ENCODE measurements at places on chromosomes 2 and 18. TPM values are rescaled to one million over a fixed set of nuclear protein-coding genes. Genes with fewer than 3 reads are reported as not detected.
A peak's percentile ranks its signal among the peaks of the same experiment; 100 is the strongest.

- no peak overlapping the region for H3K27ac ChIP-seq
- DNase-seq, result no peak
- H3K36me3 ChIP-seq, result no peaks in the 10 kb centered on the region
- H3K4me1 ChIP-seq, result peaks cover 50% of the 10 kb centered on the region
- H3K4me3 ChIP-seq, result no peak overlapping the region
Measured at GRCh38 chr18:13369756-13370510, 151.4 kb downstream of the LDLRAD4 start.

- H3K4me3 ChIP-seq, result no peak overlapping the region
Measured at GRCh38 chr2:193527146-193527545, 1332.4 kb upstream of the TMEFF2 start.

DNA sequence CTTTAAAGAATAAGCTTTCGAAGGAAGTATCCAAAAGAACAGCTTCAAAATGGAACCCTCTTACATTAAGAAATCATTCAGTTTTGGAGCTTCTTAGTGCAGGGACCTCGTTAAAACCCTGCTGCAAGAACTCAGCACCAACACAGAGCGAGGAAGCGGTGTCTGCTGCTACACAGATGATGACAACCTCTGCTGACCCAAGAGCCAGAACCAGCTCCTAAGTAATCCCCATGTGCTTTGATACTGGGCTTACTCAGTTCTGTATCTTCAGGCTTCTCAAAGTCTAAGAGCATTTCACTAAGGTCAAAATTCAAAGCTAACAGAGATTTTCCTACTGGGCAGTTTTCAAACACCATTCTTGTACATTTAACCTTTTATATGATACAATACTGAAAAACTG lies 194.6 kb downstream of the STK39 start:
- no peak overlapping the region for H3K4me3 ChIP-seq
- no peaks in the 10 kb centered on the region for H3K4me1 ChIP-seq
- DNase-seq, result no peak
- H3K27me3 ChIP-seq, result no peaks in the 10 kb centered on the region
- peaks cover 14% of the 10 kb centered on the region for H3K36me3 ChIP-seq

WNT10A gene
- total RNA-seq, result 7.1 TPM

GRCh38 chr2:28407131-28407975 lies 14.7 kb downstream of the FOSL2 start:
- H3K27me3 ChIP-seq, result no peaks in the 10 kb centered on the region
- peaks cover 67% of the 10 kb centered on the region for H3K4me1 ChIP-seq
- no peak for DNase-seq
- H3K27ac ChIP-seq, result peak overlapping the region; percentile 57
- peaks cover 72% of the 10 kb centered on the region for H3K36me3 ChIP-seq

GRCh38 chr2:164567335-164567989 lies 53.8 kb downstream of the GRB14 start:
- H3K4me1 ChIP-seq, result no peaks in the 10 kb centered on the region
- no peak for DNase-seq
- no peaks in the 10 kb centered on the region for H3K27me3 ChIP-seq
- H3K27ac ChIP-seq, result no peak overlapping the region
- no peaks in the 10 kb centered on the region for H3K36me3 ChIP-seq
- no peak overlapping the region for H3K4me3 ChIP-seq

RUFY4 gene
- 2.0 TPM for total RNA-seq

ELOA2 gene
- total RNA-seq, result not detected

DNA sequence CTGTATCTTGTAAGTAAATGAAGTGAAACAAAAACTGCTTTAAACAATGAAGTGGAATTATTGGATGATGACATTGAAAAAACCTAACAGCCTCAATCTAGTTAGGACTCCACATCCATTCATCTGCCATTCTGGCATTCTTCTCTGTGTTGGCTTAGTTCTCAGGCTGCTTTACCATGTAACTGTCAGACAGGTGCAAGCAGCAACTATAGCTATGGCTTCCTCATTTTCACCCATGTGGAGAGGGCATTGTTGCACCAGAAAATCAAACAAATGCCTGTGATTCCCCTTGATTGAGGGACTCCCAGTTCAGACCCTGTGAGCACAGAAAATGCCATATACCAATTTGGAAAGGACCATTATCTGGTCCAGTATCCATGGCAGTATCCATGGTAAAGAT lies 129.5 kb upstream of the NYAP2 start:
- no peaks in the 10 kb centered on the region for H3K36me3 ChIP-seq
- H3K4me3 ChIP-seq, result no peak overlapping the region
